H1 (cell line): ENCODE measurements at places on chromosomes 12 and 14. TPM values are rescaled to one million over a fixed set of nuclear protein-coding genes. Genes with fewer than 3 reads are reported as not detected.

The HSP90B1 gene
- total RNA-seq = 837 and 847 TPM in 2 replicates

The KCNH3 gene
- 0.24 and 0.36 TPM in 2 replicates for total RNA-seq

The EIF2S3B gene
- total RNA-seq = 5.3 and 6.7 TPM in 2 replicates

The ARF6 gene
- total RNA-seq = 56.7 and 56.9 TPM in 2 replicates

The PLEKHG7 gene
- total RNA-seq = not detected in 2 replicates

DNA sequence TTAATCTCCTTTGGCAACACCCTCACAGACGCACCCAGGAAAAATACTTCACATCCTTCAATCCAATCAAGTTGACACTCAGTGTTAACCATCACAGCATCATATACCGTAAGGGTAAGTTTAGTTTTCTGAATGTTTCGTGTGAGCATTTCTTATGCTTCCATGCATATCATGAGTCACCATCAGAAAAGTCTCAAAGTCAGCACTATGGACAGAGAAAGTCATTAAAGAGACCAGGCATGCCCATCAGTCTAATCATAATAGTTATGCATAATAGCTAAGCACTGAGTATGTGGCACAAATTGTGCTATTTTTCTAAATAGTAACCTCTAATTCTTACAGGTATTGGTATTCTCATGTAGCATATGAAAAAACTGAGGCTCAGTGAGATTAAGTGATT is 158.8 kb upstream of the PRMT8 start:
- no peaks in the 10 kb centered on the region for H3K36me3 ChIP-seq
- no peak overlapping the region for H3K27ac ChIP-seq
- no peak overlapping the region for H3K4me3 ChIP-seq
- H3K4me1 ChIP-seq = peaks cover 10% of the 10 kb centered on the region
- no peak for DNase-seq

GRCh38 chr12:50542448-50542847 is 37.7 kb downstream of the DIP2B start:
- no peaks in the 10 kb centered on the region for H3K27me3 ChIP-seq
- DNase-seq = no peak
- no peaks in the 10 kb centered on the region for H3K36me3 ChIP-seq
- no peak overlapping the region for H3K27ac ChIP-seq

- no peak overlapping the region for H3K27ac ChIP-seq
- peaks cover 2% of the 10 kb centered on the region for H3K27me3 ChIP-seq
Observed at GRCh38 chr14:75399843-75400775, 27.7 kb upstream of the JDP2 start.

DNA sequence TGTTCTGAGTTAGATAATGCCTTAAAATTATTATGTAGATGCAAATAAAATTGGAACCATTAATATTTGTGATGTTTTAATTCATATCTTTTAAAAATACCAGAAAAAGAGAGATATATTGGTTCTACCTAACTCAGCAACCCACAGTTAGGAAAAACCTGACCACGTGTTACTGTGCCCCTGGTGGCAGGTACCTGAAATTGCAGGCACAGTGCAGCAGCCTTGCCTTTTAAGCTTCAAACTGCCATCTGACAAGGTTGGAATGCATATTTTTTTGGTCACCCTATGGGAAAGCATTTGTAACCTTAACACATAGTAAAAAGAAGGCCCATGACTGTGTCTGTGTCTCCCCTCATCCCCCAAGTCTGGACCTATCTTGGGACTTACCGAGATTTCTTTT is 109.4 kb upstream of the NOS1 start:
- no peak overlapping the region for H3K27ac ChIP-seq
- H3K36me3 ChIP-seq = no peaks in the 10 kb centered on the region
- DNase-seq = peak; percentile 54
- no peak overlapping the region for H3K4me3 ChIP-seq
- H3K27me3 ChIP-seq = no peaks in the 10 kb centered on the region

DNA sequence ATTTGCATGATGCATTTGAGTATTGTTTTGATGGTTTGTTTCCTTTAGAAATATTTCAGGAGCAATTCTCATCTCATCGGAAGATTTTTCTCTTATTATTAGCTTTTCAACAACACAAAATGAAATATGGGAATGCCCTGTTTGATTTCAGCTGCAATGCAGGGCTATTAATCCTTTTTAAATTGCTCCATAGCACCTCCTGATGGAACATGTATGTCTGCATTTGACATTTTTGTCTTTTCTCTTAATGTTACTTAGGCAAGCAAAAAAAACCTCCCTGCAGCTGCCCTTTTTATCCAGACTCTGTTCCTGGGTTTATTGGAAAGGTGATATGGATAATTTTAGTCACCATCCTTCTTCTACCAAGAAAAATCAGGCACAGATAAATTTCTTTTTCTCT is 895.8 kb downstream of the RPS29 start:
- no peak for DNase-seq
- no peaks in the 10 kb centered on the region for H3K4me1 ChIP-seq
- no peak overlapping the region for H3K27ac ChIP-seq
- no peaks in the 10 kb centered on the region for H3K27me3 ChIP-seq

- no peak overlapping the region for H3K4me3 ChIP-seq
- no peak overlapping the region for H3K27ac ChIP-seq
- H3K36me3 ChIP-seq = no peaks in the 10 kb centered on the region; the same call in 1 of the 2 replicates
- no peaks in the 10 kb centered on the region for H3K4me1 ChIP-seq
- no peaks in the 10 kb centered on the region for H3K27me3 ChIP-seq
- no peak for DNase-seq
Observed at GRCh38 chr12:121719926-121720414, 7.4 kb downstream of the TMEM120B start.

GRCh38 chr14:95431199-95432143 is 85.0 kb downstream of the SYNE3 start:
- no peak overlapping the region for H3K27ac ChIP-seq
- H3K36me3 ChIP-seq = no peaks in the 10 kb centered on the region
- DNase-seq = peak; percentile 63
- H3K27me3 ChIP-seq = no peaks in the 10 kb centered on the region
- H3K4me3 ChIP-seq = no peak overlapping the region

GRCh38 chr12:107522692-107523477 is 162.7 kb upstream of the PWP1 start:
- no peak overlapping the region for H3K27ac ChIP-seq
- no peaks in the 10 kb centered on the region for H3K4me1 ChIP-seq
- no peaks in the 10 kb centered on the region for H3K36me3 ChIP-seq
- DNase-seq = peak; percentile 68
- no peak overlapping the region for H3K4me3 ChIP-seq

- DNase-seq = no peak
- no peaks in the 10 kb centered on the region for H3K36me3 ChIP-seq
- no peak overlapping the region for H3K27ac ChIP-seq
- no peak overlapping the region for H3K4me3 ChIP-seq
Observed at GRCh38 chr12:111112311-111113098, 192.1 kb upstream of the MYL2 start.

DNA sequence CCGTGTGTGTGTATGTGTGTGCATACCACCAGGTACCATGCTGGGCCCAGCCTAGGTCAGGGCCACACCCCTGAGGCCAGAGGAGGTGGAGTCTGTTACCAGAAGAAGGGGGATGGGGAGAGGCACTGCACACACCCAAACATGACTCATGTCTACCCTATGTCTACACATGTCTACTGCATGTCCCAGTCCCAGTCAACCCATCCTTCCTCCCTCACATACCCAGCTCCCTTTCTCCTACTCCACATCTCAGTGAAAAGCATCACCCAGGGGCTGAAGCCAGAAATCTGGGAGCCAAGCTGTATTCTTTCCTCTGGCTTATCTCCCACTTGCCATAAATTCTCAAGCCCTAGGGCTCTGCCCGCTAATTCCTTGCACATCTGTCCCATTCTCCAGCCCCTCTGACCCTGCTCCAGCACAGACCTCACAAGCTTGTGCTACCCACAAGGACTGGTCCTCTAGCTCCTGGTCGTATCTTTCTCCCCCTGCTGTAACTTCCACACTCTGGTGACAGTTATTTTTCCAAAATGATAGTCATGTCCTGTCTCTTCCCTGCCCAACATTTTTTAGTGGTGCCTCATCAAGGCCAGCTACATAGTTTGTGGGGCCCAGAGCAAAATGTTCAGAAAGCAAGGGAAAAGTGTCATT is 18.0 kb upstream of the APPL2 start:
- H3K36me3 ChIP-seq = no peaks in the 10 kb centered on the region
- H3K27me3 ChIP-seq = no peaks in the 10 kb centered on the region
- DNase-seq = no peak
- no peak overlapping the region for H3K27ac ChIP-seq
- no peaks in the 10 kb centered on the region for H3K4me1 ChIP-seq

DNA sequence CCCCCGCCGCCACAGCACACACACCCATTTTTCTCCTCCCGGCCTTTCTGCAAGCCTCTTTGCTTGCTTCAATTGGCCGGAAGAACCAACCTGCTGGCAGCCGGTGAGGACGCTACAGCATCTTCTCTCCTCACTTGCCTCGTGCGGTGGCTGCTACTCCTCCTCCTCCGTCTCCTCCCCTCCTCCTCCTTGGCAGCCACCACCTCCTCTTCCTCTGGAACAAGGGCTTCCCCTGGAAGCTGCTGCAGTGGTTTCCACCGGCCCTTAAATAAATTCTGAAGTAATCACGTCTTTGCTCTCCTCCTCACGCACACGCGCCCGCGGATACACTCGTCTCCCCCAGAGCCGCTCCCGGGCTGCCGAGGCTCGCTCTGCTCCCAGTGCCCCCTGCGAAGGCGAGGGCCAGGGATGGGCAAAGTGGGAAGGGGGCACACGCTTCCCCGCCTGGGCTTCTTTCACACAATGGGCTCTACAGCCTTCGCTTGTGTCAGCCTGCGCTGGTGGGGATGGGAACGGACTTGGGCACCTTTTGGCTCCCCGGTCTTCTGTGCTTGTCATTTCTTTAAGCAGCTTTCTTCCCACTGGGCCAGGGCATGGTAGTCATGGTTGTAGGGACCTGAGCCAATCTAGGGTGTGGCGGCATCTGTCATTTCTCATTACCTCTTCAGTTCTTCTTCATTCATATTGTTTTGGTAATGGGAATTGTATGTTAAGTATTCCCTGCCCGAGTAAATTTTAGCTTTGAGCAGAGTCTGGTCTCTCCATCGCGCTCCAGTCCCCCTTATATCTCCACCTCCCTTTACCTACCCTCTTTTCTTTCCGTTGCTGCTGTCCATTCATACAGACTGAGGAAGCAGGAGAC is at the start of gene PPFIA2:
PPFIA2 (minus strand) TSS at position 161 of the 862 bp plus-strand sequence.
- no peak within 1 kb of the TSS for H3K27ac ChIP-seq
- peaks cover 19% of the 10 kb centered on the region for H3K27me3 ChIP-seq
- peak; percentile 60 for DNase-seq
- no peaks in the 10 kb centered on the region; the same call in 1 of the 2 replicates for H3K4me1 ChIP-seq
- peak within 1 kb of the TSS; percentile 62 for H3K4me3 ChIP-seq
- H3K36me3 ChIP-seq = no peaks in the 10 kb centered on the region

DNA sequence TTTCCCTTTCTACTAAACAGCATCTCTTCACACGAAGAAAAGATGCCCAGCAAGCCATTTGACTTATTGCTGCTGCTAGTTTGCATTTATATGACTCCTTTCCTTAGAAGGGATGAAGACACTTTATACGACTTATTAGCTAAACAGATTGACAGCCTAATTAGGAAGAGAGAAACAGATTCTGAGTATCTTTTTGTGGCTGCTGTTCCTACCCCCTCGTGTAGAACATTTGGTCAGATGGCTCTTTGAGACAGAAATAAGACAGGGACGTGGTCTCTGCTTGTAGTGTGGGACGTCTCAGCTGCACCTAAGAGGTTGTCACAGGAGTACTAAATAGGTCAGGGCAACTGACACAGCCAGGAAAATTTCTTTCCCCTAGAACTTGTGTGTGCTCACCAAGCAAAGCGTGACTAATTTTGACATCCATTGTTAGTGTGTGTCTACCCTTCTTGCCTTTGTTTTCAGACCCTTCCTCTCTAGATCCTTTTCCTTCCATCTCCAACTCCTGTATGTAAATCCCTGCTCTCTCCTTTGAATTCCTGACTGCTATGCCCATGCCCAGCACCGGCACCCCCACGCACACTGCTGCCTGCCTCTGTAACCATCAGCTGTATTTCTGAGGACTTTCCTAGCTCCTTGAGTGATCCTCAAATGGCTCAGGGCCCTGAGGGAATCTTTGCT is 83.2 kb downstream of the DAD1 start:
- H3K4me1 ChIP-seq = peaks cover 3% of the 10 kb centered on the region
- H3K27me3 ChIP-seq = no peaks in the 10 kb centered on the region
- H3K36me3 ChIP-seq = no peaks in the 10 kb centered on the region
- no peak overlapping the region for H3K4me3 ChIP-seq
- DNase-seq = no peak
- H3K27ac ChIP-seq = no peak overlapping the region
